ENCODE measurements at places on chromosomes 11 and 22. TPM values are rescaled to one million over a fixed set of nuclear protein-coding genes. Genes with fewer than 3 reads are reported as not detected.

LDHAL6A gene
- not detected for total RNA-seq

SLC43A3 gene
- total RNA-seq, result 39.8 TPM

MYBPC3 gene
- total RNA-seq, result 0.19 TPM

SCGB1D2 gene
- 0.60 TPM for total RNA-seq

RIBC2 gene
- total RNA-seq, result 1.0 TPM

OR10AG1 gene
- total RNA-seq, result not detected

UCP2 gene
- total RNA-seq, result 104 TPM

LGR4 gene
- 109 TPM for total RNA-seq

NPAS4 gene
- 0.19 TPM for total RNA-seq

FOXRED2 gene
- 8.5 TPM for total RNA-seq

GGTLC2 gene
- 0.76 TPM for total RNA-seq

DDI1 gene
- total RNA-seq, result not detected

TPBGL gene
- total RNA-seq, result 0.69 TPM

GP1BB gene
- total RNA-seq, result 1.9 TPM

UPK3A gene
- not detected for total RNA-seq

GATD1 gene
- 66.2 TPM for total RNA-seq

RFPL1 gene
- total RNA-seq, result not detected

APOL1 gene
- total RNA-seq, result 160 TPM

OVCH2 gene
- total RNA-seq, result 2.5 TPM

BRMS1 gene
- 32.8 TPM for total RNA-seq

TMX2 gene
- total RNA-seq, result 86.1 TPM

All from kidney (tissue), 22 donors.